AG04450 (cell line): ENCODE measurements at places on chromosomes 1 and 21.

DNA sequence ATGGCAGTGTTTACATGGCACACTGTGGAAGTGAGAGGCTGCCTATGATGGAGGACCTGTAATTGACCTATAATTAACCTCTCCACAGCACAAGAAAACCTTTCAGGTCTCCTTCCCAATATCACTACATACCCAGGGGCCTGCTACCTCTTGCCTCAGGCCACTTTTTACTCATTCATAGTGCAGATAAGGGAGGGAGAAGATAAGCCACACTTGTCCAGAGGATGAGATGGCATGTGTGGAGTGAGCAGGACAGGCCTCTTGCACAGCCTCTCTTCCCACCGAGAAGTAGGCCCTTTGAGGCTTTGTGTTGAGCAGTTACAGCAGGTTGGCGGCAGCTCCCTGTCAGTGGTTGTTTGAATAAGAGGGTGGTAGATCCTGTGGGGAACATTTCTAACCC lies 31.1 kb upstream of the IKBKE start:
- DNase-seq, result no peak

GRCh38 chr1:14648896-14649855 lies 50.7 kb downstream of the KAZN start:
- DNase-seq, result no peak

DNA sequence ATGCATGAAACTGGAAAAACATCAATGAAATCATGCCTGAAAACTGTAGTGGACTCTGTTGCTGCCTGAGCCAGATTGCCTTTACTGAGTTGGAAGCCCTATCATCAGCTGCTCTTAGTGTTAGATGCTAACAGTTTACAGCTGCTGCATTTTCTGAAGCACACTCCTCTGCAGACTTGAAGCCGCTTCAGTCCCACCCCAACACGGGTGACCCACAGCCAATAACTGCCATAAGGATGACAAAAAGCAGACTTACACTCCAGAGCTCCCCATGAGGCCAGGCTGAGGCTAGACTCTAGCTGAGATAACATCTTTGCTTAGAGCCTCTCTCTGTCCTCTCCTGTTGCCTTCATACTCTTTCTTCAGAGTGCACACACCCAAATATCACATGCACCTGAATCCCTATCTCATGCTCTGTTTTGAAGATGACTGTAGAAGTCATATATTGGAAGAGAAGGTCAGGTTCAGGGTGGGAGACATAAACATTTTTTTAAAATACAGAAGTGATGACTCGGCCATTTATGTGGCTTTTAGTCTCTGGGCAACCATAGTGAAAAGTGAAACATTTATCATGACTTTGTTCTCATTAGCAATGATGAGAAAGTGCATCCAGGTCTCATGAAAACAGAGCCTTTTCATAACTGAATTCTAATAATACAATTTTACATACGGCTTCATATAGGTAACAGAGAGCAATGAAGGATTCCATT lies 161.0 kb downstream of the KCNK2 start:
- no peak for DNase-seq

DNA sequence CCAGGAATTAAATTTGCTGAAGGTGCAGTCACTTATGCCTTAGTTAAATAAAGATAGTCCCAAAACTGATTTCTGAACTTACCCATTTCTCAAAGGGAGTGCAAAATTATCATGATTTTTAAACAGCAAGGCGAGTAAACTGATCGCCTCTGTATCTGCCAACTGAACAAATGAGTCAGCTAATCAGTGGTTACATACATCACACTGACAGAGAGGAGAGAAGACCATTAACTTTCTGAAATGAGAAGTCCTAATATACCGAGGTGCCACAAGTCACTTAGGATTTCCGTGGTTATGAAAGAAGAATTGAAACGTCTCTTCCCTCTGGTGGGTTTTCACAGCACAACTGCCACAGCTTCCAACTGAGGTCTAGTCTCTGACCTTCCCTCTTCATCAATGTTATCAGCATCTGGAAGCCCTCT lies 400.7 kb downstream of the SMYD3 start:
- no peak for DNase-seq

- peak; percentile 81 for DNase-seq
These were observed 50.5 kb upstream of the PPP2R5A start for GRCh38 chr1:212234431-212235395.

DNA sequence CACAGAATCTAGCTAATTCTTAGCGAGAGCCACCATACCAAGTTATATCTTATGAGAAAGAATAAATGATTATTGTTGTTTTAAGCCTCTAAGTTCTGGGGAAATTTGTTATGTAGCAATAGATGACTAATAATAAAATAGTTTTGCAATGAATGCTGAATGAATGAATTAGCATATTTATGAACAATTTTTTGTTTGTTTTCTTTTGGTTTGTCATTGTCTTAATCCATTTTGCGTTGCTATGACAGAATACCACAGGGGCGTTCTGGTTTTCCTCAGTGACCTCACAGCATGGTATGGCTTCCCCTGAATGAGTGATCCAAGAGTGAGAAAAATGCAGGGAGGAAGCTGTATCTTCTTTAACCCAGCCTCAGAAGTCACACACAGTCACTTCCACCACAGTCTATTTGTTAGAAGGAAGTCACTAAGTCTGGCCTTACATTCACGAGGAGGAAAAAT lies 53.8 kb upstream of the HPDL start:
- peak; percentile 26 for DNase-seq

GRCh38 chr1:201406831-201407406 lies 7.8 kb upstream of the LAD1 start:
- DNase-seq, result no peak

- no peak for DNase-seq
These were observed 30.8 kb upstream of the PTPRF start for GRCh38 chr1:43499898-43500297.

DNA sequence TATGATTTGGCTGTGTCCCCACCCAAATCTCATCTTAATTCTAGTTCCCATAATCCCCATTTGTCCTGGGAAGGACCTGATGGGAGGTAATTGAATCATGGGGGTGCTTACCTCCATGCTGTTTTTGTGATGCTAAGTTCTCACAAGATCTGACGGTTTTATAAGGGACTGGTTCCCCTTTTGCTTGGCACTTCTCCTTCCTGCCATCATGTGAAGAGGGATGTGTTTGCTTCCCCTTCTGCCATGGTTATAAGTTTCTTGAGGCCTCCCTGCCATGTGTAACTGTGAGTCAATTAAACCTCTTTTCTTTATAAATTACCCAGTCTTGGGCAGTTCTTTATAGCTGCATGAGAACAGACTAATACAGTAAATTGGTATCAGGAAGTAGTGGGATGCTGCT lies 114.1 kb downstream of the ZNF648 start:
- no peak for DNase-seq

- no peak for DNase-seq
These were observed 15.4 kb downstream of the KCNH1 start for GRCh38 chr1:211118407-211119102.

DNA sequence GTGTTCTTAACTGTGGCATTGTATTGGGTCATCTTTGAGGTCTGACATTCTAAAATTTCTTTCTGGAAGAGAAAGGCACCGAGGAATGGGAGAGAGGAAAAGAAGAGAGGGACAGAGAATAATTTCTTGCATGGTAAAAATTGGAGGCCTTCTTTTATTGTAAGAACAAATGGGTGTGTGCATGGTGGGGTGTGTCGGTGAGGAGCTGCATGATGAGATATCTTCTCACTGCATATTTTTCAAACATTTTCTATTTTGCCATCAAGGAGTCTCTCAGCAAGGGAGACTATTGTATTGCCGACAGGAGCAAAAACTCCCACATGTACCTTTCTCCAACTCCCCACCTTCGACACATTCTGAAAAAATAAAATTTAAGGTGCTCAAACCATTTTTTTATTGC lies 6.5 kb upstream of the CTSE start:
- DNase-seq, result no peak

- DNase-seq, result no peak
These were observed at the start of gene LAMC2 for GRCh38 chr1:183185941-183186490. Gene LAMC2, plus strand, starts transcription at chr1:183186264. Its CDS starts 89 bp downstream, at chr1:183186353.

GRCh38 chr1:160085686-160086455 lies 4.5 kb downstream of the KCNJ9 start:
- peak; percentile 32 for DNase-seq

DNA sequence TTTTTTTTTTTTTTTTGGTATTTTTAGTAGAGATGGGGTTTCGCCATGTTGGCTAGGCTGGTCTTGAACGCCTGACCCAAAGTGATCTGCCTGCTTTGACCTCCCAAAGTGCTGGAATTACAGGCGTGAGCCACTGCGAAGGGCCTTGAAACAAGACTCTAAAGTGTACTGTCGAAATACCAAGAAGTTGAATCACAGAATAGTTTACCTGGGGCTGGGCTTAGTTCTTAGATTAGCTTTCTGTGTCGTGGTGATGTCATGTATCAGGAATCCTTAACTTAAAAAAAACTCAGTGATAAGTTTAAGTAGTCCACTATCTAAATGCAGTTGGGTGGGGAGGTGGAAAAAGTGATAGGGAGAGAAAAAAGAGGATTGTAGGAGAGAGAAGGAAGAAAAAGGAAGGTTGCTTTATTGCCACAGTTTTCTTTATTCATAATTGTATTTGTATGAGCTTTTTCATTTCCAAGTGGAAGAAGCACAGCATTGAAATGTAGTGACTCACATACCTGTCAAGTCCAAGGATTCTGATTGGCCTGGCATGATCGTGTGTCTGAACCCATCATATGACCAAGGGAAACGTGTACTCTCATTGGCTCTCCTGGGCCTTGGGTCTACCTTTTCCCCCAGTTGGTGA lies 13.4 kb downstream of the ITSN1 start:
- peak; percentile 88 for DNase-seq

DNA sequence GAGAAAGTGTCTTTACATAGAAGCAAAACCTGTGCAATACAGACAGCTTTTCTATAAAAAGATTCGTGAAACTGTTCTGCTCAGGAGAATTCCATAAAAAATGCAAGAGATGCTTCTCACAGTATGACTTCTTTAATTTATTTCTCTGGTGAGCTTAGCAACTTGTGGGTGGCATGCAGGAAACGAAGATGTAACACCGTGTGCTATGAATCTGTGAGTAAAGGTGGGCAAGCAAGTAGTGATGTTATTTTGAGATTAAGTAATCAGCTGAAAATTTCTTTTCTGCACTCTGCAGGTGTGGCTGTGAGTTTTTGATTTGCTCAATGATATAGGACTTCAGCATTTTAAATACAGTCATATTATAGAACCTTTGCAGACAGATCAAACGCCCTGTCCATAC lies 656.8 kb upstream of the NCAM2 start:
- DNase-seq, result no peak

- DNase-seq, result no peak
These were observed 63.3 kb upstream of the WDR26 start for GRCh38 chr1:224497714-224498573.

DNA sequence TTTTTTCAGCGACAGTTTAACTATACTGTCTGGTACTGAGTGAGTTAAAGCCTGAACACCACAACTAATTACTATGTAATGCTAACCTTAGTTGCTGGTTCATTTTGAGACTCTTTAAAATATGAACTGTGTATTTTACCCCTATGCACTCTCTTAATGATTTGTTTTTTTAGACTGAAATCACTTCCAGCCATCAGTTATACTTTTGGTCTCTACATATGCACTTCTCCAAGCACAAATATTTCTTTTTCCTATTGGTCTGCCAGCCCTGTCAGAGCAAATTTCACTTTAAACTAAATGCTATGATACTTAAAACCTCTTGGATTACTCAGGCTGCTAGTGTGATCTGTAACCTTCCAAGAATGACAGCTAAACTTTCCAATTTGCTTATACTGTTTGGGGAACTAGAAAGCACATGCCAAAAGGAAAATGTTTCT lies 38.1 kb upstream of the SCYL3 start:
- no peak for DNase-seq

DNA sequence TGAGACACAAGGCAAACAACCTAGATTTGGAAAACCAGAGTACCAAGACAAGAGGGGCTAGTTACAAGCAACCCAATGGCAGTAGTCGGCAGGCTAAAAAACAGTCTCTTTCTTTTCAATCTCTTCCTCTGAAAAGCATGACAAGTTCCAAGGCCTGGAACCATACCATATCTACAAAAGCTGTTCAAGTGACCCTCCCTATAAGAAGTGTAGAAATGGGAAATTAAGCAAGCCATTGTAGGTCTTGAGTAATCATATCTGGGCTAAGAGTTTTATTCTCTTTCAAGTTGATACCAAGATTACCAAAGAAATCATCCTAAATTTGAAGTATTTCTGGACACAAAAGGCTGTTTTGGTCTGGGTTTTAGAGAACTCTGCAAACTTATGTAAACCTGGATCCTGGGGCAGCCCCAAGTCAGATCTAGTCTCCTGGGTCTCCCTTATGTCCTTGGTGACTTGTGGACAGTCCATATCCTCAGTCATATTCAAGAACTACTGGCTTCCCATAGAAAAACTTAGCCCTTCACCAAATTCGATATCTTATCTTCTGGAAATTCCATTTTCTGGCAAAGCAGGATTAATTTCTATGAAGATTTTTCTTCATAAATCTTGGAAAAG lies 24.7 kb downstream of the FMO3 start:
- DNase-seq, result no peak

GRCh38 chr1:224710196-224710595 lies 94.1 kb downstream of the CNIH3 start:
- DNase-seq, result no peak

GRCh38 chr1:198132060-198132781 lies 24.6 kb upstream of the NEK7 start:
- DNase-seq, result no peak

DNA sequence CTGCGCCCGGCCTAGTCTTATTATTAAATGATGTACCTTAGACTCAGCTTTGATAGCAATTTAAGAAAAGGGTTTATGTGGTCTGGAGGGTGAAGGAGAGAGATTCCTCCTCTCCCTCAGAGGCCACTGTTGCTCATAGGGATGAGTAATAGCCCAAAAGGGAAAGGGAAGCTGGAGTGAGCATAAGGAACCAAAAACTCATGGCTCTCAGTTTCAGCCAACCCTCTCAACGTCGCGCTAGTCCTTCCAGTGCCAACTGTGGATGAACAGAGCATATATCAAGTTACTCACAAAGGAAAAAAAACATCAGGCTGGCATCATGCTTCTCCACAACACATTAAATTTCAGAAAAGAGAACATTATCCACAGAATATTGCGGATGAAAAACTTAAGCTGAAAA lies 8.3 kb upstream of the GPR89B start:
- no peak for DNase-seq

- DNase-seq, result no peak
These were observed 122.6 kb downstream of the KCNJ6 start for GRCh38 chr21:37793660-37794059.

GRCh38 chr1:153072806-153073726 lies 1.7 kb upstream of the SPRR2B start:
- DNase-seq, result no peak

DNA sequence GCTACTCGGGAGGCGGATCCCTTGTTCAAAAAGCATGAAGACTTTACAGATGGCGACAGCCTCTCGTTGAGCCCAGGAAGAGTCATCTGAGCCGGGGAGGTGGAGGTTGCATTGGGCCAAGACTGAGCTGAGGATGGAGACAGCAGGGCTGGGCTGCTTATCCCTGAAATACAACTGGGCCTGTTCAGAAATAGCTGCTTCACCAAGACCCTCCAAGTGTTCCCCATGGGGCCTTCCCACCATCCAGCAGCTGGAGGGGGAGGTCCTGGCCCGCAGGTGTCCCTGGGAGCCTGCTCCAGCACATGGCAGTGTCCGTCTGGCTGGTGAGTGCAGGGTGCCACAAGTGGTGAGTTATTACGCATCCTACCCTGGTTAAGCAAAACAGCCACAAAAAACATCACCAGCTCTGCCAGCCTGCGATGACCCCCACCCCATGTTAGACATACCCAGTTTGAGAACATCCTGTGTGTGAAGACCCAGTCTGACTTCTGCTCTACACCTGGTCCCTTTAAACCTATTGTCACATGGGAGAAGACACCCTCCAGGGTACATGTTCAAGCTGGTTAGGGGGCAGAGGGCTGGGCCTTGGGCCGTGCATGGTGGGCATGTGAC lies 93.1 kb upstream of the TMPRSS2 start:
- no peak for DNase-seq

GRCh38 chr1:194331758-194332157 lies 1145.3 kb upstream of the B3GALT2 start:
- no peak for DNase-seq
